ENCODE measurements at places on chromosomes 12 and 14.
A peak's percentile ranks its signal among the peaks of the same experiment; 100 is the strongest.

DNA sequence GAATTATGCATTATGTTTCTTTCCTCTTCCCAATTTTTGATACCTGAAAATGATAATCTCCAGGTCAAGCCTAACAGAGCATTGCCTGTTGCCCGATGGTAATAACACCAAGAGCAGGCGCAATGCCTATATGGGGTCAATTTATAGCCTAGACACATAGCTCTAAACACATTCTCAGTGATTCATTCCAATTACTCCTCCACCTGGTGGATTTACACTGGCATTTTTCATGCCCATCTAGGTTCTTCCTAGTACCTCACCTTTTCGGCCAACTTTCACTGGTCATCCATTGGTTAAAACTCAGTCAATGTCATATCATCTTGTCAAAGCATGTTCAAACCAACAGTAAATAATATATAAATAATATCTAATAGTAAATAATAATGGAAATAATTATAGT, 53.1 kb downstream of the EIF2S3B start:
- H3K36me3 ChIP-seq: no peaks in the 10 kb centered on the region
- no peak overlapping the region for H3K4me3 ChIP-seq
- H3K27me3 ChIP-seq: no peaks in the 10 kb centered on the region
- no peaks in the 10 kb centered on the region for H3K4me1 ChIP-seq
- H3K27ac ChIP-seq: no peak overlapping the region

- no peak overlapping the region for H3K4me3 ChIP-seq
- no peak overlapping the region for H3K27ac ChIP-seq
- H3K4me1 ChIP-seq: no peaks in the 10 kb centered on the region
- peaks cover 5% of the 10 kb centered on the region for H3K36me3 ChIP-seq
- DNase-seq: no peak
- H3K27me3 ChIP-seq: no peaks in the 10 kb centered on the region
Measured at GRCh38 chr14:96851694-96852381, 54.7 kb downstream of the VRK1 start.

DNA sequence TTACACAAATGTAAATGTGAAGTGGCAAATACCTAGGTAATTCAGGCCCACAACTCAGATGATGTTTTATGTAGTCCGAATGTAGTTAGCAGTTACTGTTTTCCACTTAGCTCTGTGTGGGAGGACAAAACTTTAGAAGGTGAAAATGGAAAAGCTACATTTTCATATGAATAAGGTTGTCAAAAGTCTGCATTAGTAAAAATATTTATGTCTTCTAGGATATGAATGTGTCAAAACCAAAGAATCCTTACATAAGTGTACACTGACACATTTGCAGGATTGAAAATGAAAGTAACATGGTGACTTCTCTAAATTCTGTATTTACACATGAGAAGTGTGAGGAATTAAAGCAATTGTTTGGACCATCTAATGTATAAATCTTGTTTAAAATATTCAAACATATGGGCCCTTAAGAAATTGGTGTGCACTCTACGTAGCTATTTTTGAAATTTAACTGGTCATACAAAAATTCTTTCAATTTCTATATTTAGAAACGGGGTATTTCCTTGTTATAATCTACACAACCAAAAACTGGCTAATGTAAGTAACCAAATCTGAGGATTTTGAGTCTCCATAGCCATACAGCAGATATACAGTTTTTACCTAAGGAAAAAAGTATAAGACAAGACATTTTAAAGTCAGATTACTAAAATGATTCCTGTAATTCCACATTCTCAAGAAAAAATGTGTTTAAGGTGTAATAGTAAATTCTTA, 5.4 kb downstream of the CDKN1B start:
- H3K4me3 ChIP-seq: peak overlapping the region; percentile 70
- peaks cover 5% of the 10 kb centered on the region for H3K36me3 ChIP-seq
- H3K4me1 ChIP-seq: peaks cover 28% of the 10 kb centered on the region
- no peak for DNase-seq

GRCh38 chr14:37601865-37602264, 6.4 kb downstream of the TTC6 start:
- peaks cover 35% of the 10 kb centered on the region for H3K27me3 ChIP-seq
- no peak overlapping the region for H3K4me3 ChIP-seq

- H3K36me3 ChIP-seq: no peaks in the 10 kb centered on the region
- H3K4me3 ChIP-seq: no peak overlapping the region
- H3K4me1 ChIP-seq: no peaks in the 10 kb centered on the region
- H3K27ac ChIP-seq: no peak overlapping the region
- H3K27me3 ChIP-seq: no peaks in the 10 kb centered on the region
Measured at GRCh38 chr14:103288076-103288766, 45.8 kb upstream of the EIF5 start.

GRCh38 chr12:9381619-9382018, 173.4 kb upstream of the PZP start:
- no peak overlapping the region for H3K4me3 ChIP-seq
- no peak overlapping the region for H3K27ac ChIP-seq
- no peaks in the 10 kb centered on the region for H3K36me3 ChIP-seq
- no peak for DNase-seq

DNA sequence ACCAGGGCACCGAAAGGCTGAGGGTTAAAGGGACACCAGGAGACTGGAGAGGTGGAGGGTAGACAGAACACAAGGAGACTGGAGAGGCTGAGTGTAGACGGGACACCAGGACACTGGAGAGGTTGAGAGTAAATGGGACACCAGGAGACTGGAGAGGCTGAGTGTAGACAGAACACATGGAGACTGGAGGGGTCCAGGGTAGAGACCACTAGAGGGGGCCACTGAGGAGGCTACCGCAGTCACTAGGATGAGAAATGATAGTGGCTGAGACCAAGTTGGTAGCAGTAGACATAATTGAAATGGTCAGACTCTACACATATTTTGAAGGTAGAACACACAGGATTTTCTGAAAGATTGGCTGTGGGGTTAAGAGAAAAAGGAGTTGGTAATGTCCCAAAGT, 68.2 kb downstream of the PAH start:
- DNase-seq: no peak
- no peaks in the 10 kb centered on the region for H3K36me3 ChIP-seq
- H3K4me3 ChIP-seq: no peak overlapping the region
- no peak overlapping the region for H3K27ac ChIP-seq

- no peak for DNase-seq
- H3K27ac ChIP-seq: no peak overlapping the region
- no peaks in the 10 kb centered on the region for H3K4me1 ChIP-seq
Measured at GRCh38 chr12:69509904-69510827, 40.0 kb downstream of the FRS2 start.

DNA sequence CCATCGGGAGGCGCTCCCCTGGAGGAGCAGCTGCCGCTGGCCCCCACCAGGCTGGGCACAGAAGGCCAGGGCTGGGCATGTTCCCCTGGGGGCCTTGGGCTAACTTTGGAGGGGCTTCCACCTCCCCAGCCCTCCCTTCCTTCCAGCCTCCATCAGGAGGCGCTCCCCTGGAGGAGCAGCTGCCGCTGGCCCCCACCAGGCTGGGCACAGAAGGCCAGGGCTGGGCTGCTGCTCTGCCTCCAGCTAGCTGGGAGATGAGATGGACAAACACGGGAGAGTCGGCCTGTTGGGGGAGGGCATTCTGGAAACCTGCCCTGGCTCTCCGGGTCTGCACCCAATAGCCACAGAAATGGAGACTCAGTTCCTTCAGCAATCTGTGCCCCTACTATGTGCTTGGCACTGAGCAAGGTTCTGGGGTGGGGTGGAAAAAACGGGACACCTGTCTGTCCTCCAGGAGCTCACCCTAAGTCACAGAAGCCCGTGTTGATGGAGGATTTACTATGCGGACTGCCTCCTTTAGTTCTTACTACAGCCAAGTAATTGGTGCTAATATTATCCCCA, 39.0 kb upstream of the CORO1C start:
- no peak for DNase-seq
- no peaks in the 10 kb centered on the region for H3K36me3 ChIP-seq
- H3K4me3 ChIP-seq: no peak overlapping the region
- H3K27ac ChIP-seq: no peak overlapping the region
- H3K27me3 ChIP-seq: no peaks in the 10 kb centered on the region
- H3K4me1 ChIP-seq: no peaks in the 10 kb centered on the region

GRCh38 chr14:88137327-88137726, 132.4 kb downstream of the GPR65 start:
- H3K4me3 ChIP-seq: no peak overlapping the region
- DNase-seq: no peak
- no peaks in the 10 kb centered on the region for H3K27me3 ChIP-seq
- no peaks in the 10 kb centered on the region for H3K36me3 ChIP-seq
- H3K4me1 ChIP-seq: no peaks in the 10 kb centered on the region
